HFFc6 (cell line): ENCODE measurements at places on chromosomes 6 and 20. TPM values are rescaled to one million over a fixed set of nuclear protein-coding genes. Genes with fewer than 3 reads are reported as not detected.

DNA sequence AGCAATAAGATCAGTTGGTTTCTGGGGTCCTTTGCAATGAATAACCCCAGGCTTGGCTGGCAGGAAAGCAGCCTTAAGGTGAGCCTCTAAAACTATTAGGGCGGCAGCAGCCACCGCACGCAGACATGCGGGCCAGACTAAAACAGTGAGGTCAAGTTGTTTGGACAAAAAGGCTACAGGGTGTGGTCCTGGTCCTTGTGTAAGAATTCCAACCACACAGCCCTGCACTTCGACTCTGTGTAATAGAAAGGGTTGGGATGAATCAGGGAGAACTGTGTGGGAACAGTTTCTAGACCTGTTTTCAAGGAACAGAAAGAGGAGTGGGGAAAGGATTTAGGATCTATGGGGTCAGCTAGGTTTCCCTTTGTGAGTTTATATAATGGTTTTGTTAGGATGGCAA, 237.6 kb downstream of the SMOC2 start:
- H3K36me3 ChIP-seq = peaks cover 12% of the 10 kb centered on the region
- no peaks in the 10 kb centered on the region for H3K4me1 ChIP-seq
- H3K27me3 ChIP-seq = no peaks in the 10 kb centered on the region
- no peak for DNase-seq

GRCh38 chr20:2469991-2470422, 582 bp downstream of the SNRPB start:
- H3K4me3 ChIP-seq = peak overlapping the region; percentile 99
- DNase-seq = peak; percentile 40
- peaks cover 7% of the 10 kb centered on the region for H3K27me3 ChIP-seq
- peaks cover 88% of the 10 kb centered on the region for H3K4me1 ChIP-seq
- peaks cover 58% of the 10 kb centered on the region for H3K36me3 ChIP-seq
- peak overlapping the region; percentile 100 for H3K27ac ChIP-seq

DNA sequence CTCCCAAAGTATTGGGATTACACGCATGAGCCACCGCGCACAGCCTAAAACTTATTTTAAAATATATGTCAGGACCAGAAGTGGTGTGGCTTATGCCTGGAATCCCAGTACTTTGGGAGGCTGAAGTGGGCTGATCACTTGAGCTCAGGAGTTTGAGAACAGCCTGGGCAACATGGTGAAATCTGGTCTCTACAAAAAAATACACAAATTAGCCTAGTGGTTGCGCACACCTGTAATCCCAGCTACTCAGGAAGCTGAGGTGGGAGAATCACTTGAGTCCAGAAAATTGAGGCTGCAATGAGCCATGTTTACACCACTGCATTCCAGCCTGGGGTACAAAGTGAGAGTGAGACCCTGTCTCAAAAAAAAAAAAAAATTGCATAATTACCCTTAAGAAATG, 13.7 kb downstream of the PXT1 start:
- H3K27ac ChIP-seq = no peak overlapping the region
- H3K36me3 ChIP-seq = peaks cover 6% of the 10 kb centered on the region
- no peak for DNase-seq
- no peak overlapping the region for H3K4me3 ChIP-seq
- H3K4me1 ChIP-seq = peaks cover 51% of the 10 kb centered on the region

STX11 gene
- total RNA-seq = 0.30 to 0.48 TPM (median 0.38 TPM) in 3 replicates

CEP85L gene
- 8.1 to 8.8 TPM (median 8.2 TPM) in 3 replicates for total RNA-seq

GRCh38 chr6:147468634-147469033, 39.9 kb upstream of the SAMD5 start:
- no peak overlapping the region for H3K27ac ChIP-seq
- no peak overlapping the region for H3K4me3 ChIP-seq
- H3K4me1 ChIP-seq = no peaks in the 10 kb centered on the region
- H3K27me3 ChIP-seq = no peaks in the 10 kb centered on the region
- H3K36me3 ChIP-seq = no peaks in the 10 kb centered on the region

GMEB2 gene
- total RNA-seq = 10.8 to 12.1 TPM (median 11.6 TPM) in 3 replicates

BHLHE23 gene
- not detected in 3 replicates for total RNA-seq
